H9 (cell line): ENCODE measurements at places on chromosomes 16 and 17. TPM values are rescaled to one million over a fixed set of nuclear protein-coding genes. Genes with fewer than 3 reads are reported as not detected.

- no peak overlapping the region for H3K27ac ChIP-seq
- H3K36me3 ChIP-seq: no peaks in the 10 kb centered on the region
- no peaks in the 10 kb centered on the region for H3K27me3 ChIP-seq
- DNase-seq: no peak
- no peak overlapping the region for H3K4me3 ChIP-seq
Observed at GRCh38 chr16:82470620-82471152, 156.1 kb upstream of the CDH13 start.

DNA sequence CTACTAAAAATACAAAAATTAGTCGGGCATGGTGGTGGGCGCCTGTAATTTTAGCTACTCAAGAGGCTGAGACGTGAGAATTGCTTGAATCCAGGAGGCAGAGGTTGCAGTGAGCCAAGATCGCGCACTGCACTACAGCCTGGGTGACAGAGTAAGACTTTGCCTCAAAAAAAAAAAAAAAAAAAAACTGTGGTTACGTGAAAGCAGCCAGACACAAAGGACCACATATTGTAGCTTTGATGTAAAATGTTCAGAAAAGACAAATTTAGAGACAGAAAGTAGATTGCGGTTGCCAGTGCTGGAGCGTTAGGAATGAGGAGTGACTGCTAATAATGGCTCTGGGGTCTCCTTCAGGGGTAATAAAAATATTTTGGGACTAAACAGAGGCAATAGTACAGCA is 4.0 kb upstream of the MEAK7 start:
- no peak overlapping the region for H3K27ac ChIP-seq
- no peaks in the 10 kb centered on the region for H3K27me3 ChIP-seq
- no peaks in the 10 kb centered on the region for H3K36me3 ChIP-seq
- DNase-seq: no peak

DNA sequence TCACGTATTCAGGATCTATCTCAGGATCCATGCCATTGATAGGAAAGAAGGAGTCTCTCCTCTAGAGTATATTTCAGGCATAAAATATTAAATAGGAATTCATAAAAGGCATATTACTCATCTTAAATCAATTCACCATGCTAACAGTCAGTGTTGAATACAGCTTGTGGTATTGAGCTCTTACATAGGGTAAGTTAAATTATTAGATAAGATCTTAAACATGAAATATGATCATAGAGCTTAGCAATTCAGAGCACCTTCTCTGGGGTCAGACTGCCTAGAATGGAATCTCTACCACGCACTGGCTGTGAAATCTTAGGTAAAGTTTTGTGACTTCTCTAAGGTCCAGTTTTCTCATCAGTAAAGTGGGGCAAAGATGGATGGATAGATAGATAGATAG is 20.7 kb downstream of the MARCHF10 start:
- H3K36me3 ChIP-seq: peaks cover 7% of the 10 kb centered on the region
- H3K27ac ChIP-seq: no peak overlapping the region
- no peaks in the 10 kb centered on the region for H3K4me1 ChIP-seq
- no peak for DNase-seq

NKD1 gene
- 1.9 and 3.7 TPM in 2 replicates for total RNA-seq

FOXJ1 gene
- total RNA-seq: 3.7 and 4.0 TPM in 2 replicates

DNASE1L2 gene
- total RNA-seq: 2.5 TPM in 2 replicates

GRCh38 chr17:58028578-58028977 is 21.5 kb upstream of the SRSF1 start:
- no peak overlapping the region for H3K4me3 ChIP-seq
- no peak for DNase-seq
- H3K4me1 ChIP-seq: peaks cover 3% of the 10 kb centered on the region; the same call in 1 of the 2 replicates
- H3K27ac ChIP-seq: no peak overlapping the region
- no peaks in the 10 kb centered on the region for H3K27me3 ChIP-seq

- H3K4me3 ChIP-seq: peak overlapping the region; percentile 77
- H3K36me3 ChIP-seq: peaks cover 46% of the 10 kb centered on the region
- H3K27ac ChIP-seq: no peak overlapping the region
- no peaks in the 10 kb centered on the region for H3K27me3 ChIP-seq
- no peaks in the 10 kb centered on the region; the same call in 1 of the 2 replicates for H3K4me1 ChIP-seq
Observed at GRCh38 chr17:63700528-63701455, 867 bp upstream of the LIMD2 start.
